ENCODE measurements at places on chromosomes 5 and 9. TPM values are rescaled to one million over a fixed set of nuclear protein-coding genes. Genes with fewer than 3 reads are reported as not detected.

DNA sequence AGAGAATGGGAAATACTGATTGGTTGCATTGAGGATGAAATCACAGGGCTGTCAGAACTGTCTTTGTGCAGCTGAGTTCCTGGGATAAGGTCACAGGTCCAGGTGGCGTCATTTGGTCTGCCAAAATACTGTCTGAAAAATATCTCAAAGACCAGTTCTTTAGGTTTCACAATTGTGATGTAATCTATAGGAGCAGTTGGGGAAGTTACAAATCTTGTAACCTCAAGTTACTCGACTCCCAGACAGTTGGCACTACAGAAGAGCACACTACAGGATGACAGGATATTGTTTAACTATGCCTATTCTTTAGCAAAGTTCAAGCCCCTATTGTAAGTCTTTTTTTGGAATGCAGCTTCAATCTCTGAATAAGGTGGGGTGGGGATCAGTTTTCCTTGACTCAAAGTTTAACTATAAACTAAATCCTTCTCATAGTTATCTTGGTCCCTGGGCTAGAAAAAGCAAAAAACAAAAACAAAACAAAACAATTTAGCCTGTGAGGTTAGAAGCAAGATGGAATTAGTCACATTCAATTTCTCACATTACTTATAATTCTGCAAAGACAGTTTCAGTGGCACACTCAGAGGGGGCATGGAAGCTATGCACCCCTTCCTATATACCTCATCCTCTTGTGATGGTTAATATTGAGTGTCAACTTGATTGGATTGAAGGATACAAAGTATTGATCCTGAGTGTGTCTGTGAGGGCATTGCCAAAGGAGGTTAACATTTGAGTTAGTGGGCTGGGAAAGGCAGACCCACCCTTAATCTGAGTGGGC, 276.0 kb downstream of the AUH start:
- DNase-seq = no peak

- DNase-seq = no peak
Measured at GRCh38 chr5:142561486-142562097, 124.3 kb downstream of the FGF1 start.

GRCh38 chr5:121937762-121938161, 24.0 kb upstream of the SRFBP1 start:
- DNase-seq = no peak

DNA sequence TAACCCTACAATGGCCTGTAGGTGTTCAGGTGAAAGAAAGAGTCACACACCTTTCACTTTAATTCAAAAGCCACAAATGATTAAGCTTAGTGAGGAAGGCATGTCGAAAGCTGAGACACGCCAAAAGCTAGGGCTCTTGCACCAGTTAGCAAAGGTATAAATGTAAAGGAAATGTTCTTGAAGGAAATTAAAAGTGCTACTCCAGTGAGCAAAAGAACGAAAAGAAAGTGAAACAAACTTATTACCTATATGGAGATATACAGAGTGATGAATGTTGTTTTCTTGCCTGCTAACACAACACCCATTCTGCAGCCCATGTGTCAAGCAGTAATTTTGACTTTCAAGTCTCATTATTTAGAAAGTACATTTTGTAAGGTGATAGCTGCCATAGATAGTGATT, 254.2 kb upstream of the SLC24A2 start:
- no peak for DNase-seq

DNA sequence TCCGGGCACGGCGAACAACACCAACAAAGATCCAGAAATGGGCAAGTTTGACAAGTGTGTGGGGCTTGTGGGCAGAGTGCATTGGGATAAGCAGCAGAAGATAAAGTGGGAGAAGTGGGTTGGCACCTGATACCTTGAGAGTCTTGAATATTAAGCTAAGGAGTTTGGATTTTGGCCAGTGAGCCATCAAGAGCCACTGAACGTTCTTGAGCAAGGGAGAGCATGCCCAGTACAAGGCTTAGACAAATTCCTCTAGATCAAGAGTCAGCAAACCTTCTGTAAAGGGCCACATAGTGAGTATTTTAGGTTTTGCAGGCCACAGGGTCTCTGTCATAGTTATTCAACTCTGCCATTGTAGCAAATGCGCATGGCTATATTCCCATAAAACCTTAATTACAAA, 26.6 kb upstream of the TRMT10B start:
- no peak for DNase-seq

- DNase-seq = no peak
Measured at GRCh38 chr9:133714606-133715294, 23.4 kb downstream of the SARDH start.

- DNase-seq = no peak
Measured at GRCh38 chr9:37337301-37337890, 85.1 kb upstream of the GRHPR start.

Gene PCDH12
- 0.13 TPM for total RNA-seq

Gene RALGPS1
- total RNA-seq = 1.1 TPM

Gene RELL2
- total RNA-seq = 29.5 TPM
